ENCODE measurements at places on chromosomes 4 and X.

DNA sequence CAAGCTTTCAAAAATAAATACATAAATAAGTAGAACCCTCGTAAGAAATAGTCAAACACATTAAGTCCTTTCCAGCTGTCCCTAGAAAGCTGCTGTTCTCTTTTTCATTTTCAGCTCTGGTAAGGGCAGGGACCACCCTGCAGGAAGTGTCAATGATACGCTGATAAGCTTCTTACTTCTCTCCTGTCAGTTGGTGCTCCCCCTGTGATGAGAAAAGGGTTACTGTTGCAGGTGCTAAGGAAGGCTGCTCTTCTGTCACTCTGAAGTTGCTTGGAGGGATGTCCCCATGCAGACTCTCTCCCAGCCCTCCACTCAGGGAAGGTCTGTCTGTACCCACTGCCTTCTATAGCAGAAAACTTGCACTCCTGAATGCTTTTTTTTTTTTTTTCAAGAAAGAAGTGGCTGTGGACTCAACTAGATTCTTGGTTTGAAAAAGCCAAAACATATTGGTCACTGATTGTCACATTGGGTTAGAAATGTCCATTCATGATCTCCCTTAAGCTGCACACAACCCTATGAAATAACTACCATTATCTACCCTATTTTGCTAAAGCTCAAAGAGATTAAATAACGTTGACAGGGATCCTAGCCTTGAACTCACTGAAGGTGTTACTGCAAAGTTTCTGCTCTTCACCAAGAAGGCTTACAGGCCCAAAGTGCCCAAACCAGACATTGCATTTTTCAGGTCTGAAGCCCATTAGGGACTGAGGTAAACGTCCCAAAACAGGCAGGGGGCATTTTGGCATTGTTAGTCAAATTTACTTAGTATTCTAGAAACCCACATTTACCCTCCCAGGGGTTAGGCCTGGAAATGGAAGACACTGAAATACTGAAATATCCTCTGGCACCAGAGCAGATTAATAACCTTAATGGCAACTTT is 1.2 kb downstream of the CXCL3 start:
- no peak for DNase-seq

DNA sequence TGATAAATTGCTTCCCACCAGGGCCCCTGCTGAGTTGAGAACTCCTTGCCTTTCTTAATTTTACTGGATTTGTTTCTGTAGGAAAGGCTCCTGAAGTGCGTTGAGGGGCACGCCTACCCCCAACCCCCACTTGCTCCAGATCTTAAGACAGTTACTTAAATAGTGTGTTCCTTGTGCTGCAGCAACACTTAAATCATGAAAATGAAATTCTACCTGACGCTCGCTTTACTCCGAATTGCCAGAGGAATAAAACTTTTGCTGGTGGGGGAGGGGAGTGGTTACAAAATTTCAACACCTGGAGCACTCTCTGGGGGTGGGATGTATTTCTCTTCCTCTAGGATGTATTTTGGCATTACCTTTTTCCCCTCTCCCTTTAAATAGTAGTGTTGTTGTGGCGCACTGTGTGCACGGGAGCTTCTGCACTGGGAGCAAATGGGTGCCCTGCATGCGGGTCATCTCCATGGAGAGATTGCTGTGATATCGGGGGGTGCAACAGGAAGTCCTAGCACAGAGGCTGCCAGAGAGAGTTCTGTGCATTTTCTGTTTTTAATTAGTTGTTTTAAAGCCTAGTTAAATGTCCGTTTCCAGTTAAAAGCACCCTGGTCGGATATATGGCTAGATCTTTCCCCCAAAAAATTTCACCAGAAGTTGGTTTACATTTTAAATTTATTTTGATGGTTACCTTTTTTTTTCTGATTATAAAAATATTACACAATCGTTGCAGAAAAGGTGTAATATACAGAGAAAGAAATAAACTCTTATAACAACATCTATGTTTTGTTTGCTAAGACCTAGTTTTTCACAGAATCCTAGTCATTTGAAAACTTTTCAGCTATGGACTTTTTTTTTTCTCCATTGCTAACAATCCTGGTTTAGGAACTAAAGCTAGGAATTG is 207.7 kb downstream of the SOWAHB start:
- no peak for DNase-seq

GRCh38 chrX:53048169-53049126 is at the start of gene GPR173:
Gene GPR173 (plus strand): TSS chrX:53048789. CDS start chrX:53076622, 27,833 bp downstream.
- DNase-seq: peak; percentile 61

DNA sequence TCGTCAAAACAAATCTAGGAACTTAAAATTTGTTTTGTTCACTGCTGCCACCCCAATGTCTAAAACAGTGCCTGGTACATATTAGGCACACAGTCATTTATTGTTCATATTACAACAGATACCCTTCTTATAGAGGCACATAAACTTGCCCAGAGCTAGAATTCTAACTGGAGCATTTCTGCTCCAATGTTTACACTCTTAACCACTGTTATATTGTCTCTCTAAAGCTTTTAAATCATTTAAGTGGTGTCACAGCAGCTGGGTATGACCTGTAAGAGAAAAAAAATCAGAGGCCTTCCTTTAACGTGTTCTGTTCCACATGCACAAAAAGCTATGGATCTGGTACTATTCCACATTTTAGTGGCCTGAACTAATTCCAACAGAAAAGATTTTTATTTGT is 3.0 kb downstream of the UBE2D3 start:
- no peak for DNase-seq

DNA sequence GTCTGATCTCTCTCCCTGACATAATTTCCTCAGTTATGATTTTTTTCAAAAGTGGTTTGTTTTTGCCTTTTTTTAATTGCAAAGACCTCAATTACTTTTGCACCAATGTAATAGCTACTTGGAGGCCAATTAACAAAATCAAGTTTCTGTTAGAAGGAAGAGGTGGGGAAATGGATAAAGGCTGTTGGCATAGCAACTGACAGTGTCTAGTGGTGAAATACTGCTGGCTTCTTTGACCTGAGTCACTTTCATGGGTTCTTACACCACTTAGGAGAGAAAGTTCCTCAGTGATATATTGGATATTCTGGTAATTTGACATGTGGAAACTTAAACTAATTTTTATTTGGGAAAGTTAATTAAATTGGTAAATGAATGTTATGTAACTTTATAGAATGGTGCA is 26.5 kb upstream of the ATP8A1 start:
- DNase-seq: no peak

DNA sequence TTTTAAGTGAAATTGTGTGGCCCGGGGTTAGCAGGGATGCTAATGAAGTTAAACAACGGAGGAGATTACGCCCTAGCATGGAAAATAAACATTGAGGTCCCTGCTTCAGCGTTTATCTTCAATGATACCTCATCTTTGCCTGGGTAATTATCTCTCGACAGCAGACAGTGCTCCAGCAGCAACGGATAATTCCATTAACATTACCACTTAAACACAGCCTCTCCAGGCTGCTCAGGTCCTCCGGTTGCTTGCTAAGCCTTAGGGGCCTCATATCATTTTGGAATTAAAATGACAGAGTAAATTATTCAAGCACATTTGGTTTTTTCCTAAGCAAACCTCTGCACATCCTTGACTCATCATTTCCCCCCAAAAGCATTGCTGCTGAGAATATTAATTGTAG is 281.5 kb upstream of the KLF3 start:
- no peak for DNase-seq

- no peak for DNase-seq
Measured at GRCh38 chr4:100870940-100871772, 353.3 kb upstream of the EMCN start.

DNA sequence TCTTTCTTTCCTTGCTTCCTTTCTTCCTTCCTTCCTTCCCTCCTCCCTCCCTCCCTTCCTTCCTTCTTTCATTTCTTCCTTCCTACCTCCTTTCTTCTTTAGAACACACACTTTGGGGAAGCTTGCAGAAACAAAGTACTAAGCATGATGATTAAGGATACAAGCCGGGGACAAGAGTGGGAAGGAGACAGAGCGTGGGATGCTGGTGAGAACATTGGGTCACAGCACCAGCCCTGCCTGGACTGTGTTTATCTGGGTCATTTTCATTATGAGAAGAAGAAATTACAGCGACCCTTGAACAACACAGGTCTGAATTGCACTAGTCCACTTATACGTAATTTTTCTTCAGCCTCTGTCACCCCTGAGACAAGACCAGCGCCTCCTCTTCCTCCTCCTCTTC is 169.3 kb upstream of the TBL1X start:
- DNase-seq: no peak

GRCh38 chrX:114650351-114650750 is 66.5 kb downstream of the HTR2C start:
- no peak for DNase-seq

DNA sequence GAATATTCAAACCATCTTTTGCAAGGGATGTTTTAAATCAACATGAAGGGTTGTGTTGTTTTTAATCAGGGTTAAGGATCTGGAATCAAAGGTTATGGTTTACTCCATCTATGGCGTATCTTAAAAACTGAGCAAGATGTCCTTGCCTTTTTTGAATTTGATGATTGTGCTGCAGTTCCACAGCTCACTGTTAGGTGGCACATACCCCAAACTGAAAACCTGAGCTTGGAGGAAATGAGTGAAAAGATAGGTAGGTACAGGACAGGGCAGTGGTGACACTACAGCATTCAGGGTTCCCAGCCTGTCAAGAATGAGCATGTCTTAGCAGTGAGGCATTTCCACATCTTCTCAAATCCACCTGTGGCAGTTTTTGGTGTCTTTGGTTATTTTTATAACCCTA is 13.1 kb upstream of the EOLA1 start:
- DNase-seq: no peak

DNA sequence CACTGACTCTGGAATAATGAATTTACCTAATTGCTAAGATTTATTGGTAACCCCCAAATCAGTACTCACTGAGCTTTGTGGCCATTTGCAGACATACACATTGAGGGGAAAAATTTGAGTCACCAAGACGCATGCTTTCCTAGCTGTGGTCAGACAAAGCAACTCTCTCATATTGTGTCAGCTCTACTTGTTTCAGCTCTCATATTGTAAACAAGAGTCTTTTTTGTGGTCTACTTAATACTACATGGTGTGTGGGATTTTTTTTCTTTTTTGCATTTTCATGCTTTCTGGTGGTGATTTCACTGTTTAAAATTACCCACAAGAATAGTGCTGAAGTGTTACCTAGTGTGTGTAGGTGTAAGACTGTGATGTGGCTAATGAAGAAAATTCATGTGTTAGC is 428.2 kb upstream of the GALNT7 start:
- DNase-seq: no peak

DNA sequence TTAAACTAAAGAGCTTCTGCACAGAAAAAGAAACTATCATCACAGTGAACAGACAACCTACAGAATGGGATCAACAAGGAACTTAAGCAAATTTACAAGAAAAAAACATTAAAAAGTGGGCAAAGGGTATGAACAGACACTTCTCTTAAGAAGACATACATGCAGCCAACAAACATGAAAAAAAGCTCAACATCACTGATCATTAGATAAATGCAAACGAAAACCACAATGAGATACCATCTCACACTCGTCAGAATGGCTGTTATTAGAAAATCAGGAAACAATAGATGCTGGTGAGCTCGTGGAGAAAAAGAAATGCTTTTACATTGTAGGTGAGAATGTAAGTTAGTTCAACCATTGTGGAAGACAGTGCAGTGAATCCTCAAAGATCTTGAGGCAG is 27.8 kb downstream of the PAPSS1 start:
- DNase-seq: no peak

DNA sequence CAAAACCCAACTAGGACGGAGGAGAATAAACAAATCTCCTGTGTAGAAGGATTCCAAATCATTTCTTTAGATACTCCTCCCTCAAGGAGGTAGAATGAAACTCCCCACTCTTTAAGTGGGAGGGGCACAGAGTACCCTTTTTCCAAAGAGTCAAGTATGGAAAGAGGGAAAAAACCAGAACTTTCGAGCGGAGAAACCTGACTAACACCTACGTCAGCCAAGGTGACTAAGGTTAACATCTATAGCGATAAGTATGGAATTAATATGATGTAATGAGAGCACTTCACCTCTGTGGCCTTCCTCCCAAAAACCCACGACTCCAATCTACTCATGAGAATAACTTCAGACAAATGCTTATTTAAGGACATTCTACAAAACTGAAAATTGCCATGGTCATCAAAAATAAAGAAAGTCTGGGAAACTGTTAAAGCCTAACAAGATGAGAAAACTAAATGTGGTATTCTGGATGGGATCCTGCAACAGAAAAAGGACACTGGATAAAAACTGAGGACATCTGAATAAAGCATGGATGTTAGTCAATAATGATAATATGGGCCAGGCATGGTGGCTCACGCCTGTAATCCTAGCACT is 157.0 kb upstream of the MAP3K15 start:
- DNase-seq: no peak

DNA sequence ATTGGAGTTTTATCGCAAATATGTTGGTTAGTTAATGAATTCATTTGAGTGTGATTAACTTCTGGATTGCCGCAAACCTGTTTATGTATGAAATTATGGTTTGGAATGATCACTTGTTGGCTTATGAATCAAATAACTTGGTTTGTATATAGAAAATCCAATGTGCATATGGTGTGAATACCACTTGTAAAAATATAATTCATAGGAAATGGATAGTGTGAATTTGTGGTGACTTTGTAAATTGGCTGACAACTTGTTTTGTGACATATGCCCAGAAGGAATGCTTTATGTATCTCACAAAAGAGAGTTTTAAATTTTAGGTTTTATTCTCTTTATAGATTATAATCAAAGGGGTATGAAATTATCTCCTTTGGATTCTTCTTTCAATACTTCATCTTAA is 436.2 kb downstream of the EPHA5 start:
- DNase-seq: no peak

GRCh38 chr4:7937006-7937405 is 2.7 kb downstream of the AFAP1 start:
- DNase-seq: no peak

DNA sequence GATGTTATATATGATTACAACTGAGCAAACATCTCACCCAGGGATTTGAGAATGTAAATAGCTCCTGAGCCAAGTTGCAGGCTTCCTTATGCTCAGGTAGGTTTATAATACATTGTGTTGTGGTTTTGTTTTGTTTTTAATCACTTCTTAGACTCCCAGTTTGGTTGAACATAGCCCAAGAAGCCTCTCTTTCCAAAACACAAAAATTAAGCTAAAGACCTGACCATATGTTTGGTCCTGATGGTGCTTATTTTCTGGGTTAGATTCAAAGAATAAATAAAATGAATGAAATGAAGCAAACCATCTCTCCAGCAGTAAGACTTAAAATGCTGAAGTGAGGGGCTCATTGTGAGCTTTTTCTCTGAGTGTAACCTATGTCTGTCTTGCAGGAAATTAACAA is 93.5 kb downstream of the GRXCR1 start:
- no peak for DNase-seq

DNA sequence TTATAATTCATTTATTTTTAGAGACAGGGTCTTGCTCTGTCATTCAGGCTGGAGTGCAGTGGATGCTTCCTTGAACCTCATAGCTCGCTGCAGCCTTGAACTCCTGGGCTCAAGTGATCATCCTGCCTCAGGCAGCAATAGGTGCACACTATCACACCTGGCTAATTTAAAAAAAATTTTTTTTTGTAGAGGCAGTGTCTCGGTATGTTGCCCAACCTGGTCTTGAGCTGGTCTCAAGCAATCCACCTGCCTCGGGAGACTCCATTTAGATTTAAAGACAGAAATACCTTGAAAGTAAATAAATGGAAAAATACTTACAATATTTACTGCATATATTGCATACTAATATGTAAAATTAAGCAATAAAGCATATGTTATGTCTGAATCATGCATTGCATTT is 40.3 kb upstream of the MAB21L2 start:
- DNase-seq: no peak
